ENCODE measurements at places on chromosomes 3 and 15.

- no peak for DNase-seq
Observed at GRCh38 chr3:58588030-58588614, 10.9 kb upstream of the FAM107A start.

- no peak for DNase-seq
Observed at GRCh38 chr3:72487078-72487765, 361.0 kb downstream of the SHQ1 start.

DNA sequence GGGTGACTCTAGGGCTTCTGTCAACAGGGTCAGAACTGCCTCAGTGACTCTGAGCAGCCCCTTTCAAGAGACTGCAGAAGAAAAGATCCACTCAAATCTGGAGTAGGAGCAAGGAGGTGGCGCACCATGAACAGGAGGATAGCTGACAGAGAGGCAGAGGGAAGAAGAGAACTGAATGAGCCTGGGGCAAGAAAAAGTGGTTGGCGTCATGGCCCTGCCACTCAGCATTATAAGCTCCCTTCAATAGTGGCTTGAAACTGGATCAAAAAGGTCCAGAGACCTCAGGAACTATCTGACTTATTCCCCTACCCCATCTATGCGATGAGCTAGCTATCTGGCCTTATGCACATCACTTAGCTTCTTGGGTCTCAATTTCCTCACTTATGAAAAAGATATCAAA is 66.6 kb downstream of the NCEH1 start:
- DNase-seq = no peak

DNA sequence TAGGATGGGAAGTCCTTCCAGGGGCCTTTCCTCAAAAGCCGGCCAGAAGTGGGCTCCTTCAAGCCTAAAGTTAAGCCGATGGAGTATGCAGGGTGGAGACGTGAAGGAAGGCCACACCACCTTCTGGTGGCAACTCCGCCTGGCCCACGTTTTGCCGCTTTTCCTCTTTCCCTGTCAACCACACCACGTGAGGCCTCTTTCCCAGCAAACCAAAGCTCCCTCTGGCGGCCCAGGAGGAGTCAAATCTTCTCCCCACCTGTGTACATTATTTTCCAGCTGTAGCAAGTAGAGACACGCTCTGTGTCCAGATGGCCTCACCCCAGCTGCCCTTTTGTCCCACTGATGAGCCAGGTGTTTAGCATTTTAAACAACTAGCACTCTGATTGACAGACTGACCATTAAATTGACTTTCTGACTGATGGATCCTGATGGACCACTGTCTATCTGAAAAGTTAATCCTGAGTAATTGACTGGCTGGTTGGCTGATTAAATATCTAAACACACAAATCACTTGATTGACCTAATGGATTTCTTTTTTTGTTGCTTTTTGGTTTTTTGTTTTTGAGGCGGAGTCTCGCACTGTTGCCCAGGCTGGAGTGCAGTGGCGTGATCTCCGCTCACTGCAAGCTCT is 59.6 kb upstream of the ZBTB38 start:
- DNase-seq = no peak

DNA sequence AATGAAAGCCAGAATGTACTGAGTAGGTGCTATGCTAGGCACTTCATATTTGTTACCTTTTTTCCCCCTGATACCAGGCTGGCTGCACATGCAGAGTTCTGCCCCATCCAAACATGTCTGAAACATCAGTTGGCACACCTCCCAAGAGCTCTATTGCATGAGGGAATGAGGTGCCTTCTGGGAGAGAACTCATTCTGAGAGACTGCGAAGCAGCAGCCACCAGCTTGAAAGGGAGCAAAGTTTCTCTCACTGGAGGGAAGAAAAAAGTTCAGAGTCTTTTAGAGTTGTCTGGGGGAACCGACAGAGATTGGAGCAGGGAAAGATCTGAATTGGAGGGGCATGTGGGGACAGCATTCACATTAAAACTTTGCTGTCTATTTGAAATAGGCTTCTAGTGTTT is 84.1 kb downstream of the AGBL1 start:
- no peak for DNase-seq

DNA sequence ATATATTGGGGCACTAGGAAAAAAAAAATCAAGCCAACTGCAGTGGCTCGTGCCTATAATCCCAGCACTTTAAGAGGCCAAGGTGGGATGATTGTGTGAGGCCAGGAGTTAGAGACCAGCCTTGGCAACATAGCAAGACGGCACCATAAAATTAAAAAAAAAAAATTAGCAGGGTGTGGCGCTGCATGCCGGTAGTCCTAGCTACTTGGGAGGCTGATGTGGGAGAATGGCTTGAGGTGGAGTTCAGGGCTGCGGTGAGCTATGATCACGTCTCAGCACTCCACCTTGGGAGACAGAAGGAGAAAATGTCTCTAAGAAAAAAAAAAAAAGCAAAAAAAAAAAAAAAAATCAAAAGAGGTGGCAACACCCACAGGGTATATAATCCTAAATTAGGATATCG is 49.6 kb downstream of the INO80 start:
- DNase-seq = no peak

DNA sequence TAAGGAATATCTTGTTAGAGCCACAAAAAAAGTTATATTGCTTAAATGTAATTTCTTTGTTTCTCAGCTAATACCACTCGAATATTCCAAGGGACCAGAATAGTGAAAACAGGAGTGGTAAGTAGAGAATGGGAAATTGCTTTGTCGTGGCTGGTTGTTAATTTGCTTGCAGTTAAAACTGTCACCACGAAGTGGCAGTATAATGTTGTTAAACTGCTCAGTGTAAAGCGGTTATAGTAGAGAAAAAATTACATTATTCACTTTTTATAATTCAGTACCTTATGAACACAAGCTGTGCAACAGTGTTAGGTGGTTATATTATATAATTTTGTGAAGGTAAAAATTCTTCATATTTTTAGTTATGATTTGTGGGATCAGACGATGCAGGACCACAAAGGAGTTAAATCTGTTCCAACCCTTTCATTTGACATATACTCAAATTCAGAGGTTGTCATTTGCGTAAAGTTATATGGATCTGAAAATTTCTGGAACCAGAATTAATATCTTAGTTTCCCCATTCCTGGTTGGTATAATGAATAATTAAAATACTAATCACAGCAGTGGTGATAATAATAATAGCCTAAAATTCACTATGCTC is 171.8 kb downstream of the FEZF2 start:
- DNase-seq = no peak

Data from stimulated activated CD4-positive, alpha-beta T cell treated with anti-CD3 and anti-CD28 coated beads, Interleukin-1b, Interleukin-23, amount 100 ng/mL, for 1 hour (primary cell).